ENCODE measurements at places on chromosomes 13 and 19.

DNA sequence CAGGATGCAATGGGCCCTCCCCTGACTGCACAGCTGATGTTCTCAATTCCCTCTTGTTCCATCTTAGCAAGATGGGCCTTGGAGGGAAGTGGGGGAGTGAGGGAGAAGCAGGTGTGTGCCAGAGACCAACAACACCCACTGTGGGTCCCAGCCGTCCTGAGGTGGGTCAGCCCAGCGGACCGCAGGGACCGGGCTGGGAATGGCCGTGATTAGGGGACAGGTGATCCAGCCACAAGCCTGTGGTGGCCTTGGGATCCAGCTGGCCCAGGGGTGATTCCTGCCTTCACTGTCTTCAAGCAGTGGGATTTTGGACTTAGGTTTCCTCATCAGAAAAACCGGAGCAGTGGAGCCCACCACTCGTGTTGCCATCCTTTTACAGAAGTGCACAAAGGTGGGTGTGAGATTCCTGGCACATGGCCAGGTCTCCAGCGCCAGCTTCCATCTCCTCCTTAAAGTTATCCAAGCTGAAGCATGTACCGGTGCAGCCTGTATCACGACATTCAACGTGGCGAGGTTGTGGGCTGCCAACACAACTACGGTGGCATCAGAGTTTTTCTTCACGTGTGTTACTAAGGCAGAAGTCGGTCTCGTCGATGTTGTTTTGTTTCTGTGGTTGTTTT, 9.0 kb upstream of the ATP11A start:
- DNase-seq = no peak

DNA sequence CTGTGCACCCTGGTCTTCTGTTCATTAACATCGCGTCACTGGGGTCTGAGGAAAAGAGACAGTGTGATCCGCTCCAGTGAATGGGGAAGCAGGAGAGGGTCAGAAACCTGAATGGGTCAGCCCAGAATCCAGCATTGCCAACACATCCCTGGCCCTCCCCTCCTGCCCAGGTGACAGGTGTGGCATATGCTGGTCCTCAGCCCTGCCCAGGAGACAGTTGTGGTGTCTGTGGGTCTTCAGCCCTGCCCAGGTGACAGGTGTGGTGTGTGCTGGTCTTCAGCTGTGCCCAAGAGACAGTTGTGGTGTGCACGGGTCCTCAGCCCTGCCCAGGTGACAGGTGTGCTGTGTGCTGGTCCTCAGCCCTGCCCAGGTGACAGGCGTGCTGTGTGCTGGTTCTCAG, 8.0 kb downstream of the TFDP1 start:
- DNase-seq = no peak

DNA sequence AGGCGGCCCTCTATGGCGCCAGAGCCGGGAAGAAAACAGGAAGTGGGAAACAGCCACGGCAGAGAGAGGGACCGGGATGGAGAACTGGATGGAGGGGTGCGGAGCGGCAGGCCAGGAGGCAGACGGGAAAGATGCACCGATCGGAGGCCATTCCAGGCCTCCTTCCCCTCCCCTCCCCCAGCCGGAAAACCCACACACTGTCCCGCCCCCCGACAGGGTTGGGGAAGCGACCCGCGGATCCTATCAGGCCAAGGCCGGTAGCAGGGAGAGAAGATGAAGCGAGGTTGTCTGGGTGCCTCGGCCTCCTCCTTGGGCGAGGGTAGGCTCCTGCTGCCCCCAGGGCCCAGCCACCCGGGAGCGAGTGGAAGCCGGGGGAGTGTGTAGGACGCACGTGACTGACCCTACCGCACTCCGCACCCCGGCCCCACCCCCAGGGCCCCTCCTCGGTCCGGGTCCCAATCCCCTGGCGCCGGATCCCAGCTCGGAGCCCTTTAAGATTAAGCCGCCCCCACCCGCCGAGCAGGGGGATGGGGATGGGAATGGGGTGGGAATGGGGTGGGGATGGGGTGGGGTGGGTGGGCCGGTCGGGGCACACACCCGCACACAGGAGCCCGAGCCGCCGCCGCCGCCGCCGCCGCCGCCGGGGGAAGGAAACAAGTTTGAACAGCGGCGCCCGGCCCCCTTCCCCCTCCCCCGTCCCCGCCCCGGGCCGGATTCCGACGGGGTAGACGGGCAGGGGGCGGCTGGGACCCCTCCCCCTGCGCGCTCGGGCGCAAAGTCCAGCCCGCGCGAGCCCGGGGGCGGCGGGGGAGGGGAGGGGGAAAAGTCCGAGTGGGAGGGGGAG, 1.5 kb downstream of the ERF start:
- no peak for DNase-seq

DNA sequence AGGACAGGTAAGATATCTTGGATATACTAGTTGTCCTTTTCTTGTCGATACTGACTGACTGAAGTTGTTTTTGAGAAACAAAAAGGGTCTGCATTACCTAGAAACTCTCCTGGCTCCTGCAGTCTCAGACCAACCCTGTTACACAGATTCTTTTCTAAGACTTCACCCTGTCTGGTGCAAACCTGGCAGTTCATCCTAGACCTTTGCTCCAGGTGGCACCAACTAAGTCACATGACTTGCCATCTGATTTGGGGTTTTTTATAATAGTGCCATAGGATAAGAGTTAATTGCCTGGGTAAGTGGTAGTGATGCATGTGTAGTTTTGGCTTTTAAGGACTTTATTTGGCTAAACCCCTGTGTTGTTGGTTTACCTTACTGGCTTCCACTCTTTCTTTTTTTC, 14.3 kb downstream of the CHAMP1 start:
- no peak for DNase-seq

- DNase-seq = no peak
Observed at GRCh38 chr13:71291842-71292146, 575.2 kb downstream of the DACH1 start.

DNA sequence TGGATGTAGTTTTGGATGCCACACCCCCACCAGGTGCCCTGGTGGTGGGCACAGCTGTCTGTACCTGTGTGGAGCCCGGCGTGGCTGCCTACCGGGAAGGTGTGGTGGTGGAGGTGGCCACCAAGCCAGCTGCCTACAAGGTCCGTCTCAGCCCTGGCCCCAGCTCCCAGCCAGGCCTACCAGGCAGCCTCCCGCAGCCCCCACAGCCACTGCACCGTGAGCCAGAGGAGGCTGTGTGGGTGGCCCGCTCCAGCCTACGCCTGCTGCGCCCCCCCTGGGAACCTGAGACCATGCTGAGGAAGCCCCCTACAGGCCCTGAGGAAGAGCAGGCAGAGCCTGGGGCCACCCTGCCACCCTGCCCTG, 3.5 kb downstream of the CIC start:
- DNase-seq = no peak

DNA sequence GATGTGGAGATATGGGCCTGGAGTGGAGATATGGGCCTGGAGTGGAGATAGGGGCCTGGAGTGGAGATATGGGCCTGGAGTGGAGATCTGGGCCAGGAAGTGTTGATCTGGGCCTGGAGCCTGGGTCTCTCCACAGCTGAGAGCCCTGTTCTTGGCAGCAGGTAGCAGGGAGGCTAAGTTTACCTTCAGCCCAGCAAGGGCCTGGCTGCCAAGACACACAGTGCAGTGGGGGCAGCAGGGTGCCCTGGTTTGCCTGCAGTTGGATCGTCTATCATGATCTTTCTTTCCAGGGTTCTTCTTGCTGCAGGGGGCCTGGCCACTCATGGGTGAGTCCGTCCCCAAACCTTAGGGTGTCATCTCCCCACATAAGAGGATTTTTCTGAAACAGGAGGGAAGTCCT, 687 bp downstream of the KIR3DL2 start:
- no peak for DNase-seq

DNA sequence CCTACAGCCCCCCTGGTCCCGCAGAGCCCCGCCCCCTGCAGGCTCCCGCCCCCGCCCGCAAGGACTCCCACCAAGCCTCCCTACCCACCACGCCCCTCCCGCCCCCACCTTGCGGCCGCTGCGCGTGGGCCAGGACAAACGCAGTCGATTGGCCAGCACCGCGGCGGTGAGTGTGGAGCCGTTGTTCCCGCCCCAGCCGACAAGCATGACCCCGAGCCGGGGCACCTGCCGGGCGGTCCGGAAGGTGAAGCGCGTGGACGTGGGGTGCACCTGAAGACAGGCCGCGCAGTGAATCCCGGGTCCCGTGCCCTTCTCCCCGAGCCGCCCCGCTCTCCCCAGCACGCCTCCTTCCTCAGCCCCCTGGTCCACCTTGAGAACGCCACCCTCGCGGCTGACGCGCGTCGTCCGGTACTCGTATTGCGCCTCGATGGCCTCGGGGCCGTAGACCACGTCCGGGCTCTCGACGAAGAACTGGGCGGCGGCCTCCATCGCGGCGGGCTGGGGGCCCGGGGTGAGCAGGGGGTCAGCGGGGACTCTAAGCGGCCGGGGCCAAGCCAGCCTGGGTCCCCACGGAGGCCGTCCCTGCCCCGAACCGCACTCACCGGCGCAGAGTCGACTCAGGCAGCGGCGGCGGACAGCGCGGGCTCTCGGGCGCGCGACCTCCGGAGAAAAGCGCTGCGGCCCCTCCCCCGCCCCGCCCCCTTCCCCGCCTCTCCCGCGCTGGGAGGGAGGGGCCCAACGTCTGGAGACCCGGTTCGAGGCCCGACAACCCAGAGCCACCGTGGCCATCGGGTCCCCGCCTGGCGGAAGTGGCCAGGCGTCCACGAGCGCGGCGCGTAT, at the start of gene ISYNA1:
Gene ISYNA1 (minus strand): TSS at position 643 of the 840 bp plus-strand sequence. CDS start 154 bp downstream, at position 489.
- DNase-seq = no peak
